ENCODE measurements at places on chromosomes 11 and 22.

DNA sequence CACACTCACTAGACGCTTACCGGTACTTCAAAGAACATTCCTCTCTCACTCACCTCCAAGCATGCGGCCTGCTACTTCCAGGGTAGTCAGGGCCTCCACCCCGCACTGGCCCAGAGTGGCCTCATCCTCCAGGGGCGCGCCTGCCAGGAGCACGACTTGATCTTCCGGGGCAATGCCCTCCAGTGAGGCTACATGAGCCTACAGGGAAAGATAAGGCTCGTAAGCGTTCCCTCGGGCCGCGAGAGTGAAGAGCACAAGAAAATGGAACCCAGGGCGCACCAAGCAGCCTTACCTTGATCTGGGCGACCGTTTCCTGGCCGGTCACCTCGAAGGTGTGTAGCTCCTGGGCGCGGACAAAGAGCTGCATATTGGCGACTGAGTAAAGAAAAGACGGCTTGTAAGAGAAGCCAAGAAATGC is 478 bp downstream of the FAU start:
- DNase-seq, result no peak

DNA sequence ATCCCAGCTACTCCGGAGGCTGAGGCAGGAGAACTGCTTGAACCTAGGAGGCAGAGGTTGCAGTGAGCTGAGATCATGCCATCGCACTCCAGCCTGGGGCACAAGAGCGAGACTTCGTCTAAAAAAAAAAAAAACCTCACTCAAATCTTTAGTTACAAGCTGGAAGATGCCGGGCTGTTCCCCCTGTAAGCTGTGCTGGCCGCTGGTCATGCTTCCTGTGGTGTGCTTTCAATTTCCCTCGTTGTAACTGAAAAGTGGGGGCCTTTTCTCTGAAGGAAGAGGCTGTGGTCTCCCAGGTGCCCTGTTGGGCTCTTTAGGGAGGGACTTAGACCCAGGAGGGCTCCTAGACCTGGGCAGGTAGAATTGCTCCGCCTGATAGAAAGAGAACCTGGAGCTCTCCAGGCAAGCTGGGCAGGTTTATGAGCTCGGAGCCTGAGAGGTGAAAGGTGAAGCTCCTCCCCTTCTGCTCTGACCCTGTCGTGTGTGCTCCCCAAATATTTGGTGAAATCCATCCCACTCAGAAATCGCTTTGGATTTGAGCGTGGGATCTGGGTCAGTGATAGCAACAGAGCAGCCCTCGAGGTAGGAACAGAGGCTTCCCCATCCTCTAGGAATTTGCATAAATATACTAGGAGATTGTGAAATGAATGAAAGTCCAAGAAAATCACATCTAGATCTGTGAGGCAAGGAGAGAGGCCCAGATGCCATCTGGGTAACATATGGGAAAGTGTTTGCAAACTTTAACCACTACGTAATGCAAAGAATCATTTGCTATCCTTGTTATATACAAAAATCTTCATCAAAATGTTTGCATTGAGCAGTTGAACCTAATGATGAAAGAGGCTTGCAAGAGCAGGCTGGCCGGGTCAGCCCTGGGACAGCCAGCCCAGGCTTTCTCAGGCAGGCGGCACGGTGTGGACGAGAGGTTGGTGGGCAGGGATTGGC is 154.3 kb downstream of the FBXO7 start:
- no peak for DNase-seq

DNA sequence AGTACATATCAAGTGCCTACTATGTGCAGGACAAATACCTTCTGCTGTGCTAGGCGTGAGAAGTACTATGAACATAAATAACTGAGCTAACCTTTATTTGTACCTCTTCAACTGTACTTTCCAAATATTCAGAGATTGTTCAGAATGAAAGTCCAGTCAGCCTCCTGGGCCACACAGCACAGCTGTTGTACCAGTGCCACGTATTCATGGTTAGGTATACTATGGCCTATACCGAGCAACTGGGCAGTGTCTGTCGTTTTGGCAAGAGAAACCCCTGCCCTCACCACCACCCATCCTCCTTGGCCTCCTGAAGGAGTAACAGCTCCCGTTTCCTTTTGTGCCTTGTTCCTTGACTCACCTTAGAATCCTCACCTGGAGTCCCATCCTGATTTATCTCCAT is 53.0 kb downstream of the RASSF10 start:
- DNase-seq, result no peak

DNA sequence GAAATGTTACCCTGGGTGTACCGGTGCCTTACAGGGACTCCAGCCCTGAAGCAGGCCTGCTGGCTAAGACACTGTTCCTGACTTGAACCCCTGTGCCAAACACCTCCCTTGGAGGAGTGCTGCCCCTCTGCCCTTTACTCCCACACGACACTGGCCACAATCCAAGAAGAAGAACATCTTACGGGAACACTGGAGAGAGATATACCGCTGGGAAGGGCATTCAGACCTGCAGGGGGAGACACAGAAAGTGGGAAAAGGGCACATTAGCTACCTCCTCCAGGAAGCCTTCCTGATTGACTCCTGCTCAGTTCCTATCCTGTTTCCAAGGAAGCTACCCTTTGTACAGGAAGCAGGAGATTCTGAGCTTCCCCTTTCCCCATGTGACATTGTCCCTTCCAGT is 18.7 kb downstream of the TMPRSS13 start:
- no peak for DNase-seq

DNA sequence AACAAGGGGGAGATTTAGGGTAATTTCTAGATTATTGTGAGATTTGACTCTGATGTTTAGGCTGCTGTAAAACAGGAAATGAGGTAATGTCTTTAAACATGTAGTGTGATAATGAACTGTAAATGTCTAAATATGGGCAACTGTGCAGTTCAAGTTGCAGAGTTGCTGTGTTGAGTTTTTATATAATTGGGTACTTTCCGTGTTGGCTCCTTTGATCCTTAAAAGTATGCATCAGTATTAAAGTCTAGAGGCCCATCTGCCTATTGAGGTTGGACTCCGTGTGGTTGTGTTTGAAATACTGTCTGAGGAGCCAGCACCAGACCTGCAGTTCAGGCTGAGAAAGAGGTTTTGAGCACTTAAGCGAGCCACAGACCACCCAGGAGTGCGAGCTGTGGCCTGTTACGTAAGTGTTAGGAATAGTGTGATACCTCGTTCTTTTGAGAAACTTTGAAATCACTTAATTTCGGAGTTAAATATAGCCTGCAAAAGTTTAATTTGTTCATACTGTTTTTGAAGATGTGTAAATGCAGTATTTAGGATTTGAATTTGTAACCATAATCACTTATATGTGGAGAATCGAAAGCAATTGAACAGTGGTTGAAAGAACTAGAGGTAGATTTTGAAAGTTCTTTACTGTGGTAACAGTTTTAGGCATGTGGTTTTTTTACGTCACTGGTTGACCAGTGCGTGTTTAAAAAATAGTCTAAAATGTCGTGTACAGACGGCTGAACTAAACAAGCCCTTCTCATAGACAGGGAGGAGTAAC is 9.0 kb downstream of the FAM118A start:
- DNase-seq, result no peak

GRCh38 chr11:8066036-8066910 is 14.7 kb upstream of the TUB start:
- no peak for DNase-seq

GRCh38 chr22:30356449-30357235 is at the start of the genes CCDC157 and SF3A1:
Gene CCDC157 (plus strand): TSS chr22:30357007. CDS start chr22:30366001, 8,994 bp downstream.
Gene SF3A1 (minus strand): TSS chr22:30356894. CDS start chr22:30356792, 102 bp downstream.
- peak; percentile 65 for DNase-seq

- no peak for DNase-seq
These were observed 4.0 kb upstream of the SLC3A2 start for GRCh38 chr11:62876712-62877111.

Data from iPS DF 19.7 (cell line).